Activated CD8-positive, alpha-beta memory T cell treated with anti-CD3 and anti-CD28 coated beads, Interleukin-2, amount 50 U/mL, for 4 hours (primary cell): ENCODE measurements at places on chromosomes 1 and 21.

DNA sequence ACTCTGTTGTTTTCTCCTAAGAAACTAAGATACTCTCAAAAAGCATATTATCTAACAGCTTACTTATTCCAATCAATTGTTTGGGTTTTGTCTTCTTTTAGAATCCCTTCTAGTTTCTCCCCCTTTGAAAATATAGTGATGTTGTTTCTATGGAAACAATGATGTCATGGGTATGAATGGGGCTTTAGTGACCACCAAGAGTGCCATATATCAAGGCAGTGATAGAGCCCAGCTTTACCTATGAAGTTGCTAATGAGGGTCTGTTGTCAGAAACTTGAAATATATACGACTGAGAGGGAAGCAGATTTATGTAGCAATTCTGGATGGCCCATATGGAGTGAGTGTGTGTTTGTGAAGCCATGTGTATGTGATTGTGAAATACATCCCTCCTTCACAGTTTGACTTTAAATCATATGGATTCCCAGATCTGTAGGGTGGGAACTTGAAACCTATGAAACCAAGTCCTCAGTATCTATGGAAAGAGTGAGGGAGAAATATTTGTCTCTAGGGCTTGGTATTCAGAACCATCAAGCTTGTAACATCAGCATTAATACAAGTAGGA, 116.7 kb downstream of the SPATA46 start:
- no peak for DNase-seq

- no peak for DNase-seq
These were observed 49.5 kb upstream of the TENT5C start for GRCh38 chr1:117556341-117556740.

- no peak for DNase-seq
These were observed 54.0 kb downstream of the LACTBL1 start for GRCh38 chr1:22918644-22919043.

DNA sequence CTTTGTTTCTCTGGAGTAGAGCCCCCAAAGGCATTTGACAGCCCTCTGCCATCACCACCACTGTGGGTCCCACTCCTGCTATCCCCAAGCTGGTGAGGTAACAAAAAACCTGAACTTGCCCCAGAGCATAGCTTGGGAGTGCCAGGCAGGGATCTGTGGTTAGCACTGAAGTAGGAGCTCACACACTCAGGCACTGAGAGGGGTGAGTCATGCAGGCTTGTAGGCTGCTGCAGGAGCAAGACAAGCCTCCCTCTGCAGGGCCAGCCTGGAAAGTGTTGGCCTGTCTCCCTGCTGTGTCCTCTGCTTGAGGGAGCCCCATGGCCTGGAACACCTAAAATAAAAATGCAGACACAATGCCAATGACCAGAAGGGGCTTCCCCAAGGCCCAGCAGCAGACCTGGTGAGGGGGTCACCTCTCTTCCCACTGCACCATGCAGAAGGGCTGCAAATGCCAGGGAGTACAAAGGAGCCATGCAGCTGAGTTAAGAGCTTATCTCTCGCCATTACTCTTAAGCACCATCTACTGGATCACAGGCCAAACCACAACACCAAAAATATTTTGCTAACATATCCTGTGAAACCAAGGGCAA, 108.9 kb upstream of the POGK start:
- DNase-seq: no peak

- peak; percentile 60 for DNase-seq
These were observed 3.3 kb upstream of the CNR2 start for GRCh38 chr1:23916209-23917131.

- DNase-seq: no peak
These were observed 47.6 kb upstream of the PPP2R5A start for GRCh38 chr1:212237651-212238050.

- DNase-seq: no peak
These were observed 526 bp downstream of the TPR start for GRCh38 chr1:186374303-186375151.

GRCh38 chr1:93033029-93033428, 46.1 kb upstream of the MTF2 start:
- DNase-seq: no peak

GRCh38 chr1:48917901-48918603, 141.4 kb upstream of the BEND5 start:
- no peak for DNase-seq

DNA sequence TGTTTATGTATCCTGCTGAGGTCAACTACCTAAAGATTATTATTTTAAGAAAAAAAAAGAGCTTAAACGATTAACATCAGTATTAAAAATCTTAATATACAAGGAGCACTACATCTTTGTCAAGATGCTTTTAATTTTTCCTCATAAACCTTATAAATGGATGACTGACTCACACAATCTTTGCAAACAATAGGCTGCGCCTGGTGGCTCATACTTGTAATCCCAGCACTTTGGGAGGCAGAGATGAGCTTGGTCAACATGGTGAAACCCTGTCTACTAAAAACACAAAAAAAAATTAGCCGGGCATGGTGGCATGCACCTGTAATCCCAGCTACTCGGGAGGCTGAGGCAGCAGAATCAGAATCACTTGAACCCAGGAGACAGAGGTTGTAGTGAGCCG, 1.7 kb downstream of the KHDC4 start:
- DNase-seq: no peak

GRCh38 chr1:190507357-190507756, 29.7 kb upstream of the BRINP3 start:
- DNase-seq: no peak

DNA sequence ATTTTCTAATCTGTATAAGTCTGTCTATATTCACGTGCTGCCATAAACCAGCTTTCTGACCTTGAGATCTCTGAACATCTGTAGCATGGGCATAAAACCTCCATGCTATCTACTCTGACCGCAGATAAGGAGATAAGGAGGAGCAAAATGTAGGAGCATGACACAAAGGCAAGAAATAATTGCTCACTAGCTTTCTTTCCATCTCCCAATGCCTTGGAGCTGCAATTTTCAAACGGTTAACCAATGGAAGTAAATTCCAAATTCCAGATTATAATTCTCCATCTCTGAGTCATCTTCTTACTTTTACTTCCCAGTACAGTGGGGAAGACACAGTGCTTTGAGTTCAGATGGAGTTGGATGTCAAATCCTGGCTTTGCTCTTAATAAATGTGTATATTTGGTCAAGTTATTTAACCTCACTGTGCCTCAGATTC, 41.6 kb downstream of the CD58 start:
- DNase-seq: no peak

DNA sequence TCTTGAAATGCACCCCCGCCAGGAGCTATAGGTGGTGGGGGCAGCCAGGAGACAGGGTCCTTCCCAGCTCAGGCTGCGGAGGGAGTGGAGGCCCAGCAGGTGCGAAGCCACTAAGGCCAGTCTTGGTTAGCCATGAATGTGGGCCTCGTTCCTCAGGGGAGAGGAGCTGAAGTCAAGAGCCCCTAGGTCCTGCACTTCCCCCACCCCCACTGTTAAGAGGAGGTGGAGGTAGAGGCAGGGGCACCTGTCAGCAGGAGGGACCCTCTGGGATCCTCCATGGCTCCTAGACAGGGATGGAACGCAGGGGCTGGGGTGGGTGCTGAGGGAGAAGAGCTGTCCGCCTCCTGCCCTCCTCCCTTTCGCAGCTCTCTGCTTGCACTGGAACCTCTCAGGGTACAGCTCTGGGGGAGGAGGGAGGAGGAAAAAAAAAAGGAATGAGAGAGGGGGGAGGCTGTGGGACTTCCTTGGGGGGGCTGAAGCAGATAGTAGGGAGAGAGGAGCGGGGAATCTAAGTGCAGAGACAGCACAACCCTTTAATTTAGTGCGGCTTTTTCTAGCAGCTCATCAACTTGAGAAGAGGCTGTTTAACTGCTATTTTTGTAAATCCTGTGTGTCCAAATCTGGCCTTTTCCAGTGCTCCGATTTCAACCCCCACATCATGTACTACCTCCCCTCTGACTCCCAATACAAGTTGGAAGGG, 37.0 kb downstream of the MATN1 start:
- DNase-seq: no peak

- DNase-seq: no peak
These were observed 41.4 kb downstream of the RNF115 start for GRCh38 chr1:145782272-145783099.

- no peak for DNase-seq
These were observed 4.0 kb upstream of the PEX10 start for GRCh38 chr1:2416403-2416802.

GRCh38 chr1:6275826-6276782, 15.2 kb upstream of the GPR153 start:
- DNase-seq: no peak

DNA sequence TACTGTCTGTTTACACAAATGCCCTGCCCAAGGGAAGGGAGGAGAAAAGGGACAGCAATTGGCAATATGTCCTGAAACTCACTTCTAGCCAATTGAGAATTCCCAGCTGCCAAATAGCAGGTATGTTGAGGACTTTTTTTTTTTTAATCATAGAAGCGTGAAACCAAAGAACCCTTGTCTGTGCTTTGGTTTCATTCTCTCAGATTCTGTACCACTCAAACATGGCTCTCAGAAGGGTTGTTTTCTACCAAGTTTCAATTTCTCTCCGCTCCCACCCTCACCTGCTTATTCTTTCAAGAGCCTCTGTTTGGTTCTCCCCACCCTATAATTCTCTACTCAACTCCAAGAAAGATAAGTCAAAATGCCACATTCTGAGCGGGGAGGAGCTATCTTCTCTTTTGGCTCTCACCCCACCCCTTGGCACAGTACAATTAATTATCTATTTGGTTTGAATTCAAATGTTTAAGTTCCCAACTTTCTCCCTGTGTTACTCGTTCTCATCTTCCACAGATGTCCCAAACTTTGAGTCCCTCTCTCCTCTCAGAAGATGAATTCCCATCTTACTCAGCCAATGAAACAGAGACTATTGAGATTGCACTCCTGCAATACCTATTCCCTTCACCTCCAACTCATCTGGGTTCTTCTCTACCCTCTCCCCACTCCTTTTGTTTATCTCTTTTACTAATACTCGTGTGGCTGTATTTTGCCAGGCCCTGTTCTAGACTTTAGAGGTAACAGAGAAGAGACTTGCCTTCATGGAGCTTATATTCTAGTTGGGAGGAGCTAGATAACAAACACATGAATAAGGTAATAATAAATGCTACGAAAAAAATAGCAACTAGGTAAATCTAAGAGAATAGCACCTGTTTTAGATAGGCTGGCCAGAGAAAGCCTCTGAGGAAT, 3.9 kb upstream of the TP53BP2 start:
- DNase-seq: no peak

DNA sequence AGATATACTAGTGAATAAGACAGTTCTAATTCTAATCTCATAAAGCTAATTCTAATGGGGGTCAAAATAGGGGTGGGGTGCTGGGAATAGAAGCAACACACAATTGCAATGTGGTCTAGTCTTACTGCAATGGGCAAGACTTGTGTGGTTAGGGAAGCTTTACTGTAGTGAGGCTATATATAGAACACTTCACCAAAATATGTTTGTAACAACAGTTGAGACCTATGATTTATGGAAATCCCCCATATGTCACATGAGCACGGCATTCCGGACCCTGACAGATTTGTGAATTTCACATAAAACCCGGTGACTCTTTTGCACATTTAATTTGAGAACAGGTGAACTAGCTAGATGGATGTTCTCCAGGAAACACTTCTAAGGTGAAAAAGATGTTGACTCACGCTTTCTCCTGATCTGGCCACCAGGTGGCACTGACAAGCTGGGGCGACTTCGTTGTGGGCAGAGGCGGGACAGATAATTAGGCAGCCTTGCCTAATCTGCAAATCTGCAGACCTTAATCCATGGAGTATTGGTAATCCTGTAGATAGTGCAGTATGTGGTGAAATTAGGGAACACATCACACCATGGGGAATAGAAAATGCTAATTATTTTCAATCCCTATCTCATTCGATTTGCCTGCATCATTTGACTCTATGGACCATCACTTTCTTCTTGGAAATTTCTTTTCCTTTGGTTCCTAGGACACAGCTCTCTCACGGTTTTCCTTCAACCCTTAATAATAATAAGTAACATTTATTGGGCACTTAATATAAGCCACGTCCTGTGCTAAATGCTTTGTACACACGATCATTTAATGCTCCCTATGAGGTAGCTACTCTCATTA, 37.7 kb downstream of the KIAA0040 start:
- peak; percentile 82 for DNase-seq

DNA sequence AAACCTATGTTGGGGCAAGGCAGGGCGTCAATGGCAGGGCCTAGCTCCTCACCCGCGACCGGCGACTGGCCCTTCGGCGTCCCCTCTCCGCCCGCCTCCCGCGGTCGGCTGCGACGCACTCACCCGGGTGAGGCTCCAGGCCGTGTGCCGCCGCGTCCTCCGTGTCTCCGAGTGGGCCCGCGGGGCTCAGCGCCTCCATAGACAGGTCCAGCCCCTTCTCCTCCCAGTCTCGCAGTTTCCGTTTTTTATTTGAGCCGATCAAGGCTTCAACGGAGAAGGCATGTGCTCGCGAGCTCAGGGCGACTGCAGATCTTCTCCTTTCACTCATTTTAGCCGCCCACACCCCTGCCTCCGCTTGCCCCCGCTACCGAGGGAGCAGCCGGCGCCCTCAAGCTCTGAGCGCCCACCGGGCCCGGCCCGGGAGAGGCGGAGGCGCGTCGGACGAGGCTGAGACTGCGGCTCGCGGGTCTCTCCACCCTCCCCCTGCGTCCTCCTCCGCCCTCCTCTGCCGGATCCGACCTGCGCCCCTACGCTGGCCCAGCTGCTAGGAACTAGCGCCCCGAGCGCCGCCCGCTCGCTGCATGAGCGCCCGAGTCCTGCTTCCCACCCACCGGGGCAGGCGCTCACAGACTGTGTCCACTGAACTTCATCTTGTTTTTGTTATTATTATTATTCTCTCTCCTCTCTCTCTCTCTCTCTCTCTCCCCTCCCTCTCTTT, 516 bp downstream of the TBX15 start:
- no peak for DNase-seq

- DNase-seq: no peak
These were observed 58.1 kb downstream of the S100B start for GRCh38 chr21:46546799-46547198.

DNA sequence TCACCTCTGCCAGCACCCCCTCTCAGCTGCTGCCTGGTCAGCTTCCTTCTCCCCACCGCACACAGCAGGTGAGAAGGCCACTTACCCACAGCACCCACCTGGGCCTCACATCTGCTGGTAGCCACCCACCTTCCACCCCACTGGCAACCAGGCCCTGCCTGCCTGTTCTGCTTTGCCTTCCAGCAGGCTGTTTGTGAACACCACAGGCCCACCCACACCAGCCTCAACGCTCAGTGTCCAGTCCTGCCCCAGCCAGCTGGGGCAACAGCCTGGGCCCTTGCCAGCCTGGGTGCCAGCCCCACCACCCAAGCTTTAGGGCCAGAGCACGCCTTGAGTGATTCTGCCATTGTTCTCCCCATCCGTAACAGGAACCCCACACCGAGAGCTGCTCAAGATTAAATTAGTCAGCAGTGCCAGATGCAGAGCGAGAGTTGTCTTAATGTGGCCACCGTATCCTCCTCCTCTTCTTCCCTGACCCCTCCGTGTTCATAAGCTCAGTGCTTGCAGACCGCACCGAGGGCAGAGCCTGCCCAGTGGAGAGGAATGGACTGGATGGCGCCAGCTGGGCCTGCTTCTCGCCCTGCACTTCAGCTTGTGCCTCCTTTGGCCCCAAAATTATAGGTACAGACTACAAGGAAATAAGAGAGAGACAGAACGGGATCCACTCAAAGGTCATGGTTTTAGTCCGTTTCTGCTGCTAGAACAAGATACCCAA, 120.3 kb upstream of the COL6A1 start:
- DNase-seq: no peak
